ENCODE measurements at places on chromosomes 2 and 18.

- DNase-seq: no peak
Observed at GRCh38 chr18:36012891-36013290, 40.4 kb downstream of the RMP24 start.

DNA sequence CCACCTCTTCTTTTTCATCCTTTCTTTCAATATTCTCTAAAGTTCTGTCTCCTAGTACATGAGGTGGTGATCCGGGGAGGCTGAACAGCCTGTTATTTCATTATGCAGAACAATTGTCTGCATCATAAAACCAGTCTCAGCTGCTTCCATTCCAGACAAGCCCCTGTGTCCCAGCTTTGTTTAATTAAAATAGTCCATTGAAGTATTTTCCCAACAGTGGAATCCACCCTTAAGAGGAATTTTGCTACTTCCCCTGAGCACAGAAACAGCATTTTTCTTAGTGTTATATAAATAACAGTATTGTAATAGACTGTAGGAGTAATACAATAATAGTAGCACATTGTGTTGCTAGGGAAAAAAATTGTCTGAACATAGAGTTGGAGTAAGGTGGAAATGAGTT lies 395.4 kb upstream of the TCF4 start:
- DNase-seq: no peak

- no peak for DNase-seq
Observed at GRCh38 chr2:74532222-74532621, 2.5 kb downstream of the HTRA2 start.

DNA sequence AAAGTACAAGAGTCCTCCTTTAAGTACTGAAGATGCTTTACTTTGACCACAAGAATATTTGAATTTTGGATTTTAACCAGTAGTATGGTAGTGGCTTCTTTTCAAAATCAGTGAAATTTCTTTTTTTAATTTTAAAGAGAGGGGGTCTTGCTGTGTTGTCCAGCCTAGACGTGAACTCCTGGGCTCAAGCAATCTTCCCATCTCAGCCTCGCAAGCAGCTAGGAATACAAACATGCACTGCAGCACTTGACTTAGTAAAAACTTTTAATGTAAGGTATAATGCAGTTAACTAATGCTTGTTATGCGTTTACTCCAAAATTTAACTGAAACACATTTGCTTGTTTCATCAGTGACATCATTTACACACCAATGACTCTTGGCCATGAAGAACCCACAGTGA lies 49.6 kb downstream of the EML4 start:
- no peak for DNase-seq

- DNase-seq: peak; percentile 86
Observed at GRCh38 chr2:30421604-30422443, 25.2 kb upstream of the LCLAT1 start.

GRCh38 chr2:33215299-33215698 lies 261.1 kb upstream of the RASGRP3 start:
- DNase-seq: no peak

GRCh38 chr2:154698296-154698720 lies at the start of gene KCNJ3:
KCNJ3 (plus strand) TSS chr2:154698695; CDS start chr2:154698776, 81 bp downstream.
- no peak for DNase-seq

- peak; percentile 17 for DNase-seq
Observed at GRCh38 chr2:100938031-100939026, 63.8 kb upstream of the RPL31 start.

- DNase-seq: no peak
Observed at GRCh38 chr18:46320297-46320696, 216.1 kb downstream of the HAUS1 start.

DNA sequence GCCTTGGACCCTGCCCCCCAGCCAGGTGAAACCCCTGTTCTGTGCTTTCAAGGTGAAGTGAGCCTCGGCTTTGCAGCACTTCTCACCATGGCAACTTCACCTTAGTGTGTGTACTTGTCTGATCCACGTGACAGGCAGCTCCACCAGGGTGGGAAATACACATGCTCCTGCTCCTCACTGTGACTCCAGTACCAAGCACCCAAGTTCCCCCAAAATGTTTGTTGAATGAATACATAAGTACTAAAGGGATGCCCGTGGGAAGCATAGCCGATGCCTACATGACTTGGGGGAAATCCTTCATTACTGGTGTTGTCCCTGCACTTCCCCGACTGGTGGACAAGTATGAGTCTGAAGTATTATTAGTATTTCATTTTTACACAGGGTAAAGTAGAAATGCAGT lies 41.8 kb upstream of the GBX2 start:
- no peak for DNase-seq

GRCh38 chr2:68483011-68483410 lies 15.6 kb downstream of the APLF start:
- no peak for DNase-seq

GRCh38 chr2:40773291-40773690 lies 321.4 kb upstream of the SLC8A1 start:
- DNase-seq: no peak

DNA sequence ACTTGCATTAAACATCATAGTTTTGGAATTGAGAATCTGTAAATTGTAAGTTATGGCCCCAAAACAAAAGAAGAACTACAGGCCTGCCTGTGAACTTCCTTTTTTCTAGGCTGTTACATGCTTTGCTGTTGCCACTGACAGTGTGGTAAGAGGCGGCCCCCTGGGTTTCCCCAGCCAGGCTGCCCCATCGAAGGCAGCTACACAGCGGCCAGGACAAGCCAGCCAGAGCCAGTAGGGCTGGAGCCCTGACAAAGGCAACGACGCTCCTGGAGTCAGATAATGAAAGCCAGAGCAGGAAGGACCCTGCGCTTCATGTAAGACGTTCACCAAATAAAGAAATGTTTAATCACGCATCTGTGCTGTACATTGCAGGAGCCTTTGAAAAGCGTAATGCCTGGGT lies 55.0 kb downstream of the ANKRD44 start:
- DNase-seq: peak; percentile 61

DNA sequence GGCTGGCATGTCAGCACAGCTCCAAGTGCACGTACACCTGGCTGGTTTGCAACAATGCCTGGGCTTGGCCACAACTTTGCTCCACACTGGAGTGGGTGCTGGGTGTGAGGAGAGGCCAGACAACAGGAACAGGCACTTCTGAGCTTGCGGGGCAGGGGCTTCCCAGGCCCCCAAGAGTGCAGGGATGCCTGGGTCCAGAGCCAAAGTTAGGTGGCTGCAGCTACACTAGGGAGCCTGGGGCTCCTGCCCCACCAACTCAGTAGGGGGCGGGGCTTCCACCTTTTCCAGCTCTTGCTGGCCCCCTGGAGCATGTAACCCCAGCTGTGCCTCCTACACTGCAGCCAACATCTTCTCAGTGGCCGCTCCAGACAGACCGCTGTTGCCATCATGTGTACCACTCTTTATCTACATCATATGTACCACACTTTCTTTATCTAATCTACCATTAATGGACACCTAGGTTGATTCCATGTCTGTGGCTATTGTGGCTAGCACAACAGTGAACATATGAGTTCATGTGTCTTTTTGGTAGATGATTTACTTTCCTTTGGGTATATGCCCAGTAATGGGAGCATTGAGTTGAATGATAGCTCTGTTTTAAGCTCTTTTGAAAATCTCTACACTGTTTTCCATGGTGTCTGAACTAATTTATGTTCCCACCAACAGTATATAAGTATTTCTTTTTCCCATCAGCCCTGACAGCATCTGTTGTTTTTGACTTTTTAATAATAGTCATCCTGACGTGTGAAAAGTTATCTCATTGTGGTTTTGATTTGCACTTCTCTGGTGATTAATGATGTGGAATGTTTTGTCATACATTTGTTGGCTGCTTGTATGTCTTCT lies 87.9 kb downstream of the ZNF804A start:
- DNase-seq: no peak

DNA sequence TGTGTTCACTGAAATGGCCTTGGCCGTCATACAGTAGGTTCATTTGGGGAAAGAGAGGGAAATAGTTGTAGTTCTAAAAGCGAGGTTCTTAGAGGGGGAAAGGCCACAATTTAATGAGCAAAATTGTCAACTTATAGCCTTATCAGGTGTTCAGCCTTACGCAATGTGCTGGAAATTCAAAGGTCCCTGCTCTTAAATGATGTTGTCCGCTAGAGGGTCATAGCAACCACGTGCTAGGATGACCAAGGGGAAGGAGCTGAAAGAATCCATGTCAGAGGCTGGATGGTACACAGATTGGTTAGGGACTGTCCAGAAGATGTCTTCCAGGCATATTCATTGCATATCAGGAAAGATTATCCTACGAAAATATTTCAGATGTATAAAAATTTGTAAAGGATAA lies 282.3 kb upstream of the MEX3C start:
- DNase-seq: no peak

DNA sequence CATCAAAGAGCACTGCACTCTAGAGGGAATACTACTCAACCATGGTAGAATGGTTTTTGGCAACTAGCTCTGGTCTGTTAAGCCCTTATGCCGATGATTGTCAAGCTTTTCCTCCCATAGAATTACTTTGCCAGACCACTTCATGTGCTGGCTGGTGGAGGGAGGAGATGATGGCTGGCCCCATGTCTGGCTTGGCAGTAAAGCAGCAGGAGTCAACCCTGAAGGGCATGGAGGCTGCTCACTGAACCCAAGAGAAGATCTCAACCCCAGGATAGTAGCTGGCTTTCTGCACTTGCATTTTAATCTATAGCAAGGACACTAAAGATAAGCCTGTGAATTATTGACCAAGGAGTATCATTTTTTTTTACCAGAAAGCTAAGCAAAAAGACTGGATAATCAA lies 309.9 kb downstream of the PIEZO2 start:
- DNase-seq: no peak

GRCh38 chr2:147358375-147358774 lies 486.5 kb upstream of the ACVR2A start:
- DNase-seq: no peak

DNA sequence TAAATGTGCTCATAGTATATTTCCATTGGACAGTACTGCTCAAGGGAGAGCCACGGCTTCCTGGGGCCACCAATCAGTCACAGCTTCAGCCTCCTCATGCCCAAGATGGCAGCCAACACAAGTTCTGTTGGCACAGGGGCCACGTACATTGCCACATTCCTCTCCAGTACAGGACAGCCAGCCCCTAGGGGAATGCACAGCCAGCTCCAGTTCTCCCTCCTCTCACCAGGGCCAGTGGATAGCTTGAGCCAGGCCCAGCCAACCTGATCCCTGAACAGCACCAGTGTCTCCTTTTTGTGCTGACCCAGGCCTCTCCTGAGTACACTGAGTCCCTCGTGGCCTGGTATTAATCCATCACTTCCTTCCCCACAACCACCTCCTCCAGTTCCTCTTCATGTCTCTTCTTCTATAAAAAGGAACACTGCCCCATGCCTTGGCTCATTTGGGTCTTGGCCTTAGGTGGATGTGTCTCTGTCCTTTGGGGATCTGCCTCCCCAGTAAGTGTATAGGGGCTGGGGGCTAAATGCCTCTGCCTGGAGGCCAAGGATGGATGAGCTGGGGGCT lies 168.7 kb downstream of the TNS1 start:
- no peak for DNase-seq

DNA sequence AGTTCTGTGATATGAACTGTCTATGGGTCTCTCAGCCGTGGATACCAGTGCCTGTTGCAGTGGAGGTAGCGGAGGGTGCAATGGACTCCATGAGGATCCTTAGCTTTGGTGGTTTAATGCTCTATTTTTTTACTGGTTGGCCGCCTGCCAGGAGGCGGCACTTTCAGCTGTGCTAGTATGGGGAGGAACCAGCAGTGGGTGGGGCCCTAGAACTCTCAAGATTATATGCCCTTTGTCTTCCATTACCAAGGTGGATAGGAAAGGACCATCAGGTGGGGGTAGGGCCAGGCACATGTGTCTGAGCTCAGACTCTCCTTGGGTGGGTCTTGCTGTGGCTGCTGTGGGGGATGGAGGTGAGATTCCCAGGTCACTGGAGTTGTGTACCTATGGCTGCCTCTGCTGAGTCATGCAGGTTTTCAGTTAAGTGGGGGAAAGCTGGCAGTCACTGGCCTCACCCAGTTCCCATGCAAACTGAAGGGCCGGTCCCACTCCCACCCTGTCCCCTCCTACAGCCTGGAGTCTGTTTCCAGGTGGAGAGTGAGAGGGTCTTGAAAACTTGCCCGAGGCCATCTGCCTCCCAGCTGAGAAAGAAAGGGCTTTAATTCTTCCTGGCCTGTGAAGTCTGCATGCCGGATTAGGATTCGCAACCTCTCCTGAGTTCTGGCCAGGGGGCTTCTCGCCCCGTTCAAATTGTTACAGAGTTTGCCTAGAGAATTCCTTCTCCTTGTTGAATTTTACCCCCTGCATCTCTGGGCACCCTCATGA lies 14.5 kb downstream of the KCNS3 start:
- DNase-seq: no peak

- DNase-seq: no peak
Observed at GRCh38 chr2:147646818-147647468, 197.9 kb upstream of the ACVR2A start.

DNA sequence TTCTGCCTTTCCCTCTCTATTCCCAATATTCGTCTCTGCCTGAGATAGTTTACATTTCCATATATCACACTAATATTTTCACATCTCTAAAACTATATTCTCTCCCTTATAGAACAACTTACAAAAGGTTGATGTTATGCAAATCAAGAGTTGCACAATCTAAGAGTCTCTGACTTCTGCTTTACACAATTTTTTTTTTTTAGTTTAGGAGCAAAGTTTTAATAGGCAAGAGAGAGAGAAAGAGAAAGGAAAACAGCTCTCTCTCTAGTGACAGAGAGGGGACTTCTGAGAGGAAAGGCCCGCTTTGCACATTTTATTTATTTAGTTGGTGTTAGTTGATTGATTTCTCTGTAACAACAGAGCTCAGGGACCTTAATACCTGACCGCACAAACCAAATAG lies 380.2 kb downstream of the TXNL1 start:
- DNase-seq: no peak

GRCh38 chr18:4352746-4353551 lies 102.2 kb downstream of the DLGAP1 start:
- DNase-seq: no peak

- no peak for DNase-seq
Observed at GRCh38 chr18:59006461-59007067, 133.1 kb upstream of the SEC11C start.

DNA sequence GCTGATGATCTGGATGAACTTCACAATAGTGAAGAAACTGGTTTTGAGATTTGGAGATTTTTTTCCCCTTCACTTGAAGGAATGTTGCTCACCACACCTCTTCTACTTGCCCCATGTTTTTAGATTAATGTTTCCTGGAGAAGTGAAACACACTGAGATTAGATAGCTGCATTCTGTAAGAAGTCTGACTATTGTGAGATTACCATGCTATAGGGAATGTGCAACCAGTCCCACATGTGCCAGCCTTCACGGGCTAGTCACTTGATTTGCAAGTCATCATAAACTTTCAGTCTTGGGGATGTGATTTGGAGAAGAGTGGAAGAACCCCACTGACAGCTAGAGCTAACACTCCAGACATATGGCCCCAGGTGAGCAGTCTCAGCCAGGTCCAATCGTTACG lies 7.4 kb upstream of the CCNYL1 start:
- no peak for DNase-seq

GRCh38 chr18:71001597-71001996 lies 712.8 kb downstream of the SOCS6 start:
- DNase-seq: no peak

- DNase-seq: no peak
Observed at GRCh38 chr2:204585930-204586329, 40.7 kb downstream of the PARD3B start.

- no peak for DNase-seq
Observed at GRCh38 chr18:25350489-25351251, 1.3 kb downstream of the ZNF521 start.

Measured in DND-41 (cell line).